ENCODE measurements at places on chromosomes 1 and 21.

GRCh38 chr1:3501856-3502640 lies 47.6 kb downstream of the ARHGEF16 start:
- DNase-seq = no peak

DNA sequence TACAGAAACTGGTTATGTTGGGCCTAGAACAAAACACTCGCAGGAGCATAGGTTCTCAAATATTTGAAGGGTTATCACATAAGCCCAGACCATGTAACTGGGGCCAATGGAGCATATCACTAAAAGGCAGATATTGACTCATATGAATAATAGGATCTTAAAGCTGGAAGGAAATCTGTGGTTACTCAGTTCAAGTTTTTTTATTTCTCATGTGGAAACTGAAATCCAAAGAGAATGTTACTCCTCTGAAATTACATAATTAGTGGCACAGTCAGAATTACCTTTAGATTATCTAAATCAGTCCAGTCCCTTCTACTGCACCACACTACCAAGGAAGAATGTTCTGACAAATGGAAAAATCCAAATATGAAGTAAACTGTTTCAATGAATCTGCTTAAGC lies 12.0 kb downstream of the SLAMF8 start:
- no peak for DNase-seq

- DNase-seq = no peak
Measured at GRCh38 chr1:29424266-29424665, 187.9 kb downstream of the PTPRU start.

DNA sequence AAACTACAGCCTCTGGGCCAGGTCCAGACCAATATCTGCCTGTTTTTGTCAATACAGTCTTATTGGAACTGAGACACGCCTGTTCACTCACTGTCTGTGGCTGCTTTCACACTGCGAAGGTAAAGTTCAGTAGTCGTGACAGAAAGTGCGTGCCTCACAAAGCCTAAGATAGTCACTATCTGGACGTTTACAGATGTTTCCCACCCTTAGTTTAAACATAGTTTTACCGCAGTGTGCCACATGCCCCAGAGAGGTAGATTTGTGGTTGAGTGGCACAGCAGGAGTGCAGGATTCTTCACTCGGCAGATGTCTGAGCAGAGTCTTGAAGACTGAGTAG lies 61.9 kb downstream of the NFASC start:
- no peak for DNase-seq

GRCh38 chr21:36699546-36700294 lies 805 bp downstream of the SIM2 start:
- DNase-seq = no peak

DNA sequence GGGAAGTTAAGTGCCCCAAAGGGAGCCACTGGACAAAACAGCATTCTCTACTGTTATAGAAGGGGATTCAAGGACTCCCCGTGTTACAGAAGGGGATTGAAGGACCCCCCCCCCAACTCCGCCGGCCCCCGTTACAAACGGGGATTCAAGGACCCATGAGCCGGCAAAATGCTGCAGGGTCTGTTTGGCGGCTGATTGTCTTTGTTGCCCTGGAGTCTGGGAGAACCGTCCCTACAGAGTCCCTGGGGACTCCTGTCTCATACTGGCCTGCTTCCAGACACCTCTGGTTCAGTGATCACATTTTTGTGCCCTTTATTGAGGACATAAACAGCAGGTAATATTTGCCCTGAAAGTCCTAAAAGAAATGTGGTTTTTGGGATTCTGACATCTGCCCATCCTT lies 96.4 kb downstream of the SYF2 start:
- DNase-seq = no peak

DNA sequence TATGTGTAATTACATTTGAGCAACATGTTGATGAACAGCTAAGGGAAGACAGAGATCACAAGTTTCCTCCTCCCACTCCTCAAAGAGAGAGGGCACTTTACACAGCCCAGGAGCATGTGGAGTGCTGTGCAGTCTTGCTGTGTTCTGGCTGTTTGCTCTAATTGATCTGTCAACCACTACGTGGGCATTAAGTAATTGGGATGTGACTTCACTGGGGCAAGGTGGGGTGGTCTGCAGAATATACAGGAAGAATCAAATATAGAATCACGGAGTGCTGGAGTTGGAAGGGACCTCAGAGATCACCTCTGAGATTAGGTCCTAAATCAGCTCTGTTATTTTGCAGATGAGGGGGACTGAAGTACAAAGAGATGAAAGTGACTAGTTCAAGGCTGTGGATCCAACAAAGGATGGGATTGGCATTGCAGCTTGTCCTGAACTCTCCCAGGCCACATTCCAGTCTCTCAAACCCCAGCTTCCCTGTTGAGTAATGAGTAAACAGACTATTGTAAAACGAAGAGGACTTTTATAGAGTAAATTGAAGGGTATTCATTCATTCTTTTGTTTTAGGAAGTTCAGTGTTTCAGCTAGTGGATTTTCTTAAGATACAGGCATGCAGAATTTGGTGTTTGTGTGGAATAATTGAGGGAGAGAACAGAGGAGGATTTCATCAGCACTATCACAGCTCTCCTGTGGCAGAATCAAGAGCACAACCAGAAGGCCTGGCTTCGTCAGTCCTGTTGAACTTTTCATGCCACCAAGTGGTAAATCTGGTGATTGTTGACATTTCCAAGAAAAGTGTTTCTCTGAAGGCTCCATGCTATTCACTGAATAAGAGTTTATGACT lies 22.4 kb downstream of the NOS1AP start:
- peak; percentile 23 for DNase-seq

DNA sequence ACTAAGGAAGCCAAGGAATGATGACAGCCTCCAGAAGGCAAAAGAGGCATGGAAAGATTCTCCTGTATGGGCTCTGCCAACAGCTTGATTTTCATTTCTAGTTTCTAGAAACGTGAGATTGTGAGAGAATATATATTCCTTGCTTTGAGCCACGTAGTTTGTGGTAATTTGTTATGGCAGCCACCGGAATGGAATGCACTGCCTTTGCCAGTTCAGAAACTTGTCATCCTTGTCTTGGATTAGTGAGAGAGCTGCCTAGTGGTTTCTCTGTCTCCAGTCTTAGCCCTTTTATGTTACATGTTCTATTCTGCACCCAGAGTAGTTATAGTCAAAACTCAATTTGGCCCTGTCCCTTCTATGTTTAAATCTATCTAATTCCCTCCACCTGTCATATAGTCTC lies 216.0 kb upstream of the PTGFR start:
- DNase-seq = no peak

DNA sequence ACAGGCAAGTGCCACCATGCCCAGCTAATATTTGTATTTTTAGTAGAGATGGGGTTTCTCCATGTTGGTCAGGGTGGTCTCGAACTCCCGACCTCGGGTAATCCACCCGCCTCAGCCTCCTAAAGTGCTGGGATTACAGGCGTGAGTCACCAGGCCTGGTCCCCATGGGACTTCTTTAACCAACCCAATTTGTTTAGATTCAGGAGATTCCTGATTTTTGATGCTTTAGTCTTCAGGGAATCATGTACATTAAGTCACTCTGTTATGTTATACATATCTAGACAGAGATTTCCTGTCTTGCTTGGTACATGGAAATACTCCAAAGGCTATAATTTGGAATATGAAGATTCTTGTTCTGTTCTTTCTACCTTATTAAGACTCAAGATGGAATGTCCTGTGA lies 202.4 kb upstream of the L1TD1 start:
- no peak for DNase-seq

- DNase-seq = no peak
Measured at GRCh38 chr1:222892137-222892769, 77.4 kb downstream of the DISP1 start.

- DNase-seq = no peak
Measured at GRCh38 chr1:30934613-30935012, 26.1 kb upstream of the SDC3 start.

- no peak for DNase-seq
Measured at GRCh38 chr1:226590614-226591013, 42.0 kb downstream of the STUM start.

GRCh38 chr1:243956450-243956849 lies 94.6 kb upstream of the ZBTB18 start:
- DNase-seq = no peak

GRCh38 chr1:22472596-22472995 lies 20.9 kb downstream of the ZBTB40 start:
- no peak for DNase-seq

DNA sequence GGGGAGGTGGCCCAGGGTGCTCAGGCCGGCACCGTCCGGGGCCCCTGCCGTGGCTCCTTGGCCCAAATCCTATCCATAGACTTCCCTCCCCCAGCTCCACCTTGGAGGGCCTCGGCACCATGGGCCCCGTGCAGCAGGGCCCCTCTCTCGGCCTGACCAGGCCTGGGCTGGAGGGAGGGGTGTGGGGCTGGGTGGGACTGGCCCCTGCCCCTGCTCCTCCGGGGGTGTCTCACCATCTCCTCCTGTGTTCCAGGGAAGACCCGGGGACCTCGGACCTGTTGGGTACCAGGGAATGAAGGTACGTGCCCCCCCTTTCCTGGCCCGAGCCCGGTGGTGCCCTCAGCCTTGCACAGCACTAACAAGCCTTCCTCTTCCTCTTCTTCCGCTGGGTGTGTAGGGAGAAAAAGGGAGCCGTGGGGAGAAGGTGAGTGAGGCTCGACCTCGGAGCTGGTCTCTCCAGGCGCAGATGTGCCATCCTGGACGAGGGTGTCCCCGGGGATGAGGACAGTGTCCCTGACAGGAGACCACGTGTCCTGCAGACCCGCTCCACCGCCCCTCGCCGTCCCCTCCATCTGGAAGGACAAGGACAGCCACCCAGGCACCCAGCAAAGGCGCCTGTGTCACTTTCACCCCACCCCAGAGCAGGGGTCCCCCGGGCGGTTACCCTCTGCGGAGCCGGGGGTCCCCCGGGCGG lies 7.9 kb downstream of the COL6A1 start:
- no peak for DNase-seq

- DNase-seq = no peak
Measured at GRCh38 chr1:186662752-186663151, 17.5 kb downstream of the PTGS2 start.

GRCh38 chr1:216766633-216767327 lies 43.6 kb upstream of the ESRRG start:
- no peak for DNase-seq

DNA sequence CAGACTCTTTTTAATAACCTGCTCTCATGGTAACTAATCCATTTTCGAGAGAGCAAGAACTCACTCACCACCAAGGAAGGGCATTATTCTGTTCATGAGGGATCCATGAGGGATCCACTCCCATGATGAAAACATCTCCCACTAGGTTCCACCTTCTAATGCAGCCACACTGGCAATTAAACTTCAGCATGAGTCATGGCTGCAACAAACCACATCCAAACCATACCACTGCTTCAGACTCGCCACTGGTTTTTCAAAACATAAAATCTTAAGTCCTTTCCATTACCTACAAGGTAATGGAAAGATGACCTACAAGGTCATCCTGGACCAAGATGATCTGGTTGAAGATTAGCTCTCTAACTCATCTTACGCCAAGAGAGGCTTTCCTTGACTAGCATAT lies 405.1 kb downstream of the VAV3 start:
- no peak for DNase-seq

- DNase-seq = peak; percentile 11
Measured at GRCh38 chr1:108646648-108647269, 14.1 kb downstream of the HENMT1 start.

DNA sequence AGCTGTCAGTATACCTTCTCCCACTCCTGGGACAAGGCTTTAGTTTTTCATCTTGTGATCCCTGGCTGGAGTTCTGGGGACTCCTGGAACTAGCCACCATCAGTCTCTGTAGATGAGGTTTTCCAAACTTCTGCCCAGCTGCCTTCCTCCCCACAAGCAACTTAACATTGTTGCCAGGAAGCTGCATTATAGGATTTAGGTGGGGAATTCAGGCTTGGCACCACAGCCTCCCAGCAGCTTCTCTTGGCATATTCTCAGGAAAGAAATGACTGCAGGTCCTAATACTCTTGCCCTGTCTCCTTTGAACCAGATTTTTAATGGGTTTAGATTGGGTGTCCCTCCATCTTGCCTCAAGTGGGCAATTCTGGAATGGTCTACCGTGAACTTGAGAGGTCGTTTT lies 18.6 kb upstream of the KCNQ4 start:
- no peak for DNase-seq

- no peak for DNase-seq
Measured at GRCh38 chr1:237045278-237046016, 3.5 kb downstream of the RYR2 start.

GRCh38 chr1:240616018-240616417 lies 4.1 kb upstream of the GREM2 start:
- DNase-seq = no peak

DNA sequence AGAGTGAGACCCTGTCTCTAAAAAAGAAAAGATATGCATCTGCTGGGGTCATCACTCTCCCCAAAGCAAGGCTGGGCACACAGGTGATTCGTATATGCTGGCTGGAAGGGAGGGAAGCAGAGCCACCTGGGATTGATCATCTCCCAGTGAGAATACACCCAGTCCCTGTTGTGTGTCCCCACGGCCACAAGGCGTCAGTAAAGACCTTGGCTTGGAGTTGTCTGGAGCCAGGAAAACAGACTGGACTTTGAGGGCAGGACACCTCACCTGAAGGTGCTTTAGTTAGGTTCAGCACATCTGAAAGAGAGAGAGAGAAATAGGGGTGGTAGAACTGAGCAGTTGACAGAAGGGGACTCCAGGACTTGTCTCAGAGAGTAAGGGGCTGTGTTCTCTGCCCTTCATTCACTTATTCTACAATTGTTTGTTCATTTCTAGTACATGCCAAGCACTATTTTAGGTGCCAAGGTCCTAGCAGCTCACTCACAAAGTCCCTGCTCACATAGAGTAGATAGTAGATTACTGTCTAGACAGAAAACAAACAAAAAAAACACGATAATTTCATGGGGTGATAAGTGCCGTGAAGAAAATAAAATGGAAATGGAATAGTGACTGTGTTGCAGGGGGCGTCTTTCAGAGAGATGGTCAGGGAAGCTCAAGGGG lies 13.5 kb downstream of the CITED4 start:
- DNase-seq = peak; percentile 67

DNA sequence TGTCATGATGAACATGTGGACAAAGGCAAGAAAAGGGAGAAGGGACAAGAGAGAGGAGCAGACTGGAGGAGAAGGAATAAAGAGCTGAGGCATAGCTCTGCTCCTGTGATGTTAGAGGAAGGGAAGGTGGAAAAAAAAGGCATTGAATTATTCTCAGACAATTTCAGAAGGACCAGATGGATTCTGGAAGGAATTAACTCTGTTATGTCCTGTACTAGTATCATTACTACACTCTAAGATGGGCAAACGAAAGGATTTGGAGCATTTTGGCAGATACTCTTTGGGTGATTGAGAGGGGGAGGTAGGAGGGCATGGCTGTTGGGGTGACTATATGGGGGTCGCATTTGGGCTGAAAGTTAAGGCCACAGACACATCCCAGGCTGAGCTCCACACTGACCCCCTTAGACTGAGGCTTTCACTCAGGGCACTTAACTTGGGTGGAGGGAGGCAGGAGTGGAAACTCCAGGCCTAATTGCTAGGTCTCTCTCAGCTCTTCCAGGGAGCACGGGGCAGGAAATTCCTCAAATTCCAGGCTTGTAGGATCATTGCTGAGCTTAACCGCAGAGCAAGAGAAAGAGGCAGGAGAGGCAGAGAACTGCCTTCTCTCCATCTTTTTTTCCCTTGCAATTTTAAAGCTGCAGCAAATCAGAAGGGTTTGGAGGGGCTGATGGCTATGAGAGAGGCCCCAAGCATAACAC lies 25.9 kb downstream of the KIRREL1 start:
- DNase-seq = peak; percentile 92

GRCh38 chr21:15669247-15669646 lies 60.5 kb upstream of the USP25 start:
- DNase-seq = no peak

GRCh38 chr1:171081314-171081753 lies 9.4 kb upstream of the FMO3 start:
- peak; percentile 23 for DNase-seq

GRCh38 chr1:175307160-175307559 lies 114.6 kb upstream of the KIAA0040 start:
- DNase-seq = no peak

All from SJSA1 (cell line).